CD4-positive, alpha-beta T cell (primary cell): ENCODE measurements at places on chromosomes 1 and 21.

DNA sequence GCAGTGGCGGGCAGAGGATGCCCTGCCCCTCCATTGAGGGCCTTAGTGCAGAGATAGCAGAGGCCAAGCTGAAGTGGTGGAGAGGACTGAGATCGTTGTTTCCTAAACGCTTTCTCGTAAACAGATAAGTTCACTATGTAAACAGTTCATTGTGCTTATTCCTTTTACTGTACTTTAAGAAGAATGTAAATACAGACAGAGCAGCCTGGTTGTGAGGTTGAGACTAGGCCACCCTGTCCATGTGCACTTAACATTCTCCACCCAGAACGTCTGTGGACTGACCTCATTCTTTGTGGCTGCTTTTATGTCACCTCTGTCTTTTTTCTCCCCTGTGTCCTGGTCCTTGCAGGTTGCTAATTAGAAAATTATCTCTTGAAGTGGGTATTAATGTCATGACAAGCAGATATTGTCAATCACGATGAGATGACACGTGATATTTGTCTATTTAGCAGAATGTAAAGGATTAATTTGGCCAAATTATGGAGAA lies 8.5 kb downstream of the CENPS start:
- DNase-seq: no peak

DNA sequence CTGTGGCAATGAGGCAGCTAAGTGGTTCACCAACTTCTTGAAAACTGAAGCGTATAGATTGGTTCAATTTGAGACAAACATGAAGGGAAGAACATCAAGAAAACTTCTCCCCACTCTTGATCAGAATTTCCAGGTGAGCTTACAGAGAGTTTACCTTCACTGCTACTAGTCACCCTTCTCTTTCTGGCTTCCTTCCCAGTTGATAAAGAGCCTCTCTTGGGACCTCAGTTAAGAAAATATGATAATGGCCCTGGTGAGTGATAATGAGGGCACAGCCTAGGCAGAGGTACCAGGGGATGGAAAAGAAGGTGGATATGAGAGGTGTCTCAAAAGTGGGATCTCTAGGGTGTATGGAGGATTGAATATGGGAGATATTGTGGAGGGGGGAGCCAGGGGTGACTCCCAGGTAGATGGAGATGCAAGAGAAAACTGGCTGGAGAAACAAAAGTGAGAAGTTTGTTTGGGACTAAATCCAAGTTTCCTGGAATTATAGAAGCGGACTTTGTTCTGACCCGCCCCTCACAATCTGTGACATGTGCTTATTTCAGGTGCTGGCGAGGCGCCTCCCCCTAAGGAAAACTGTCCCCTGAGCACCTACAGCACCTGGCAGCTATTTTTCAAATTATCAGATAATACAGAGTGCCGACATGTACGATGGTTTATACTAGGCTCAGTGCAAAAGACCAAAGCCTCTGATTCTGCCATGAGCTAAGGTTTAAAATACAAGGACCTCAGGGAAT lies 13.7 kb downstream of the MTARC2 start:
- no peak for DNase-seq

DNA sequence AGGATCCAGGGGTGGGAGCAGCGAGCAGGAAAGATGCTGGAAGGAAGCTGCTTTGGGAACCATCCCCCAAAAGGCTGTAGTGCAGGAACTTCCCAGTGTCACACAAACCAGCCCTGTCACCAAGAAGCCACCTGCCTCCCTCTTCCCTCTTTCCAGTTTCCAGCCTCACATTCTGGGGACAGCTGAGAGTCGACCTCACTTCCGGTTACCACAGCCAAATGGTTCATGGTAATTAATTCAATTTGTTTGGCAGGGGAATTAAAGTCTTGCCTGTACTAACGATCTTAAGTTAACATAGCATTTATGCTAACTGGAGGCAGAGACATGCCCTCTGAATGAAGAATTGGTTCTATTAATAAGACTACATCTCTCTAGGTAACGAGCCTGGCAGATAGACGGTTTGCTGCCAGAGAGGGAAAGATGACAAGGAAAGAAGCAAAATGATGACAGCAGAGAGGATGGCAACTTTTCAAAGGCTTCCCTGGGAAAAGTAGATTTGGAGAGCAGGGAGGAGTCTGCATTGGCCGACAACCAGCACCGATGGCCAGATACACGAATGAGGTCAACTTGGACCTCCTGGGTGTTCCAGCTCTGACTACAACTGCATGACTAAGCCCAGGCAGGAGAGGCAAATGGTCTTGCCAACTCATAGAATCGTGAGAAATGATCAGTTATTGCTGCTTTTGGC lies 64.1 kb downstream of the TMCO4 start:
- DNase-seq: no peak

GRCh38 chr21:38468989-38469388 lies 29.3 kb downstream of the ERG start:
- no peak for DNase-seq

DNA sequence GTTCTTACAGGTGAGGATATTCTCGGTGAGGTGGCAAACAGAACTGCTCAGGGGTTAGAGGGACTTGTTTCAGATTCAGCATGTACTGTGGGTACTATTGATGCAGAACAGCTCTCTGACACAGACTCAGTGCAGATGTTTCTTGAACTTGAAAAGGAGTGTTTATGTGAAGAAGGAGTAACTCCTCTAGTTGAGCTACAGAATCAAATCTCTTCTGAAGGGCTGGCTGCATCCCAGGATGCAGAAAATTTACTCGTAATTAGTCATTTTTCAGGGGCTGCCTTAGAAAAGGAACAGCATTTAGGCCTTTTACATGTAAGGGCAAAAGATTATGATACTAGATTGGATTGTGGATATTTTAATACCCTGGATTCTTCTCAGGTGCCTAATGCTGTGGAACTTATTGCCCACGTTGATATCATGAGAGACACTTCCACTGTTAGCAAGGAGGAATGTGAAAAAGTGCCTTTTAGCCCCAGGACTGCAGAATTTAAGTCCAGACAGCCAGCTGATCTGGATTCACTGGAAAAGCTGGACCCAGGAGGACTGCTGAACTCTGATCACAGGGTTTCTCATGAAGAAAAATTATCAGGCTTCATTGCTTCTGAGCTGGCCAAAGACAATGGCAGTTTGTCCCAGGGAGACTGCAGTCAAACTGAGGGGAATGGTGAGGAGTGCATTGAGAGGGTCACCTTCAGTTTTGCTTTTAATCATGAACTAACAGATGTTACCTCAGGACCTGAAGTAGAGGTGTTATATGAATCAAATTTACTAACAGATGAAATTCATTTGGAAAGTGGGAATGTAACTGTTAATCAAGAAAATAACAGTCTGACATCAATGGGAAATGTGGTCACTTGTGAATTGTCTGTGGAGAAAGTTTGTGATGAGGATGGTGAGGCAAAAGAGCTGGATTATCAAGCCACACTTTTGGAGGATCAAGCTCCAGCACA lies 79.6 kb upstream of the BMP8A start:
- DNase-seq: no peak

- DNase-seq: no peak
Measured at GRCh38 chr1:31753707-31754349, 10.3 kb downstream of the ADGRB2 start.

DNA sequence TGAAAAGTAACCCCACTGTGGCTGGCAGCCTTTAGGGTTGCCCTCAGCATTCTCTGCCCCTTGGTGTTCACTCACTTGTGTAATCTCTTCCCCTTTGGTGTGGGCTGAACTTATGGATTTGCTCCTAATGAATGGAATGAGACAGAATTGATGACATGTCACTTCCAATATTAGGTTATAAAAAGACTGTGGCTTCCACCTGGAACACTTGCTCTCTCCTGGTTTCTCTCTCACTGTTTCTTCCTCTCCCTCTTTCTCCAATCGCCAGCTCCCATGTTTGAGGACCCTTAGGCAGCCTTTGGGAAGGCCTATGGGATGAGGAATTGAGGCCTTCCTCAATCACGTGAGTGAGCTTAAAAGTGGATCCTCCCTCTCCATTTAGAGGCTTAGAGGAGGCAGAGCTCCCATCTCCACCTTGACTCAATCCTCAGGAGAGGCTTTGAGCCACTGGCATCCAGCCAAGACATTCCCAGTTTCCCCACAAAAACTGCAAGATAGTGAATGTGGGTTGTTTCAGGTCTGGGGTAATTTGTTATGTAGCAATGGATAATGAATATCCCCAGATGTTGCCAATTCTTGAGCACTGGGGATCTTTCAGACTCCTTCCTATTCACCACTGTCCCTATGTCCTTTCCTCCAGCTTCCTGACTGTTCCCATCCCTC lies 95.5 kb upstream of the CD34 start:
- DNase-seq: no peak

DNA sequence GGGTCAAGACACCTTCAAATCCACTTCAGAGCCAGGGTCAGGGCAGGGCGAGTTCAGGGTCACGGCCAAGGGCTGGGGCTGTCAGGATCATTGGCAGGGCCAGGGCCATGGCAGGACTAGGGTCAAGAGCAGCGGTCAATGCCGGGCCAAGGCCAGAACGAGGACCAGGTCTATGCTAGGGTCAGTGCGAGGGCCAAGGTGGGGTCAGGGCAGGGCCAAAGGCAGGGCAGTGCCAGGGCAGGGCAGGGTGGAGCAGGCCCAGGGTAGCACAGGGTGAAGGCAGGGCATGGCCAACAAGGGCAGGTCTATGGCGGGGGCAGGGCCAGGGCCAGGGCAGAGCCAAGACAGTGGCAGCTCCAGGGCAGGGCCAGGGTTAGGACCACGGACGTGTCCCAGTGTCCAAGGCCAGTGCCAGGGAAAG lies 154.0 kb downstream of the LIPI start:
- DNase-seq: no peak

GRCh38 chr1:247332623-247333361 lies 1.1 kb upstream of the ZNF496 start:
- no peak for DNase-seq

DNA sequence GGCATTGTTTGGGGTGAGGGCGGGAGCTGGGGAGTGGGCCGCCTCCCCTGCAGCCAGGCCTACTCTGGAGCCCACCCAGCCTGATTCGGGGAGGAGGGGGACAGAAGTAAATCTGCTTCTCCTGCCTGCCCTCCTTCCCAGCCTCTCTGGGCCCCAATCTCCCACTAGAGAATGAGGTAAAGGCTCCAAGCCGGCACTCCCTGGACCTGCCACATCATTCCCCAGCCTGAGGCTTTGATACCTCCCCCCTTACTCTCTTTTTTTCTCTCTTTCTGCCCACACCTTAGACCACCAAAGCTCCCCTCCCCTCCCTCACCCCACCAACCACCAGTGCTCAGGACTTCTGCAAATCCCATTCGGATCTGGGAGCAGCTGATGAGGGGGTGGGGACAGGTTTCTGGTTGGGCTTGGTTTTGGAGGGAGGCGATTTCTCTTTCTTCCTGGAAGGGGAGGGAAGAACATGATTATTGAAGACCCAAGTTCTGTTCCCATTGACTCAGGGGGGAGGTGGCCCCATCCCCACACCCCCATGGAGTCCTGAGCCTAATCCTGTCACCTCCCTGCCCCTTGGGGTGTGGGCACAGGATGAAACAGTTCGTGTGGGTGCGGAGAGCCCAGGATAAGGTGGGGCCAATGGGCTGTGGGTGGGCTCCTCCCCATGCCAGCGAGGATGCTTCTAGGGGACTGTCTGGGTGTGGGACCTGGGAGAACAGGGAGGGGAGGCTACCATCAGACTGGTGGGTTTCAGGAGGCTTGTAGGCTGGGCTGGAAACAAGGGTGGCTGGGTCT lies 1.3 kb downstream of the MAP7D1 start:
- DNase-seq: no peak

GRCh38 chr1:100462326-100463025 lies 75.5 kb upstream of the GPR88 start:
- DNase-seq: no peak

DNA sequence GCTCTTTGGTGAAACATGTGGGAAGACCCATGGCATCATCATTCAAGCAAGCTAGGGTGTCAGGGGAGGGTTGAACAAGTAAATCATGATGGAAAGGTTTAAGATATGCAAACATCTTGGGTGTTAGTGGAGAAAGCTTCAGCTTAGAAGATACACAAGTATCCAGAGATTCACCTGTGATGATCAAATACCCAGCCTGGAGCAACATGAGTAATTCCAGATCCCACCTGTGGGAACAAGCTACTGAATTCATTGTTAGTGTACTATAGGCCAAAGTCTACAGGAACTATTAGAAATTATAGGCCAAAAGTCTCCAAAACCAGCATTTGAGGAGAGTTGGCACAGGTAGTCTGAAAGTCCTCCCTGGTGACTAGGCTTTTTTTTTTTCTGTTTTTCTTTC lies 499.9 kb downstream of the NUF2 start:
- DNase-seq: no peak

DNA sequence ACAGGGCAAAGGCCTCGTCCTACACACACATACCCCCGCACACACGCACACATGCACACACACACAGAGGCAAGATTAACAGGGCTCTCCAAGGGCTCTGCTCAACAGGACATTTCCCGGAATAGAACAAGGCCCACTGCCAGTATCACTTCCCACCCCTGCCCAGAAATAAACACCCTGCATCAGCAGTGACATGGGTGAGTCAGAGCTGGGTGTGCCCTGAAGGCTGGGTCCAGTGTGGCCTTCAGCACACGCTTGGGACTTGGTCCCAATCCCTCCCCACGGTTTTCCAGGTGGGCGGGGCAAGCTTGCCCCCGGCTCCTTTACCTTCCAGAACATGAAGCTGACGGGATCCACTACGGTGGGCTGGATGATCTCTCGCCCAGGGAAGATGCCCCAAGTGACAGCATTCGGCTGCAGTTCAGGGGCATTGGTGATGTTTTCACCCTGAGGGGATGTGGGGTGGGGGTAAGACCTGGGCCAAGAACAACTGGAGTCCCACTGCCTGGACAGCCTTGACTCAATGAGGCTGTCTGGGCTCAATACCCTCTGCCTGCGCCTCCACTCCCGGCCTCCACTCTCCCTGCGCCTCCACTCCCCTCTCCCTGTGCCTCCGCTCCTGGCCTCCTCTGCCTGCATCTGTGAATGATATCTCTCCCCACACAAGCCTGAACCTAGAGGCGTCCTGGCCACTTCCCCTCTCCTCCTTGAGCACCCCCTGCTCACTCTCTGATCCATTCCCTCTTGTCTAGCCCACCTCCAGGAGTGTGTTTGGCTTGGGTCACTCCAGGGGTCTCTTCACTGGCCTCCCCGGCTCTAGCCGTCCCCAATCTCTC lies 14.7 kb downstream of the MTHFR start:
- DNase-seq: no peak

DNA sequence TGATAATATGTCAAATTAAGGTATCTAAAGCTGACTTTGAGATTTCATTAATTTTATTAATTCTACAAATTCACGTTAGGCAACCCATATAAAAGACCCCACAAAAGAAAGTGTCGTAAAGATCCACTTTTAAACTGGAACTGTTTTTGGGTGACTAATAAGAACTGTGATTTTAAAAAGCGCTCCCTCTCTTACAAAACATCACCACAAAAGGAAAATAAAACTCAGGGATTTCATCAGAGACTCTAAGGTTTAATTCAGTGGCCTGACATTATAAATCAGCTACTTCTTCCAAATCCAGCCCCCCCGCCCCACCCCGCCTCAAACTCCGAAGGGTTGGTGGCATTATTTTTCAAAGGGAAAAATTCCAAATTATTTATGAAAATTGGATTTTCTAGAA lies 2.7 kb downstream of the COL24A1 start:
- DNase-seq: no peak

- DNase-seq: no peak
Measured at GRCh38 chr1:36349839-36350238, 26.4 kb upstream of the EVA1B start.

- no peak for DNase-seq
Measured at GRCh38 chr1:228983231-228983660, 248.0 kb downstream of the RHOU start.
